ENCODE measurements at places on chromosomes 1 and 21.

- no peak for DNase-seq
Observed at GRCh38 chr1:214154596-214155292, 126.2 kb upstream of the SMYD2 start.

GRCh38 chr1:238487931-238488330 lies 597.2 kb upstream of the ZP4 start:
- DNase-seq, result peak; percentile 38

DNA sequence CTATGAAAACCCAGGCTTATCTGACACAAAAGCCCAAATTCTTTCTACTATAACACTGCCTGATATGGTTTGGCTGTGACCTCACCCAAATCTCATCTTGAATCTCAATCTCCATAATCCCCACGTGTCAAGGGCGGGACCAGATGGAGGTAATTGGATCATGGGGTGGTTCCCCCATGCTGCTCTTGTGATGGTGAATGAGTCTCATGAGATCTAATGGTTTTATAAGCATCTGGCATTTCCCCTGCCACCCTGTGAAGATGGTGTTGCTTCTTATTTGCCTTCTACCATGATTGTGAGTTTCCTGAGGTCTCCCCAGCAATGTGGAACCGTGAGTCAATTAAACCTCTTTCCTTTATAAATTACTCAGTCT lies 123.3 kb upstream of the USP24 start:
- no peak for DNase-seq

- peak; percentile 73 for DNase-seq
Observed at GRCh38 chr21:38798481-38798882, 7.2 kb upstream of the ETS2 start.

DNA sequence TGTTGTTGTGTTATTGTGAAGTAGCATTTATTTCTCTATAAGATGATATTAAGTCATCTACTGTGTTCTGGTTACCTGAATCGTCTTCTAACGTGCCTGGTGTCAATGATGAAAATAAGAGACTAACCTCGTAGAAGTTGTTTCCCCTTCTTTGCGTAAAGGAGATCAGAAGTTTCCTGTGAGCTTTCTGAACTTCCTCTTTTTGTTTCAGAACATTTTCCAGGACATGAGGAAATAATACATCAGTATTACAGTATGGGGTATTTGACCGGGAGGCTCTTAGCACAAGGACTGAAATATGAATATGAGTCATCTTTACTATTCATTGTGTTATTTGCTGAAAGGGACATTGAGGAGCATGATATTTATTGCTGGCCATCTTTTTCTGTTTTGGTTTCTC lies 1.3 kb downstream of the ST6GALNAC3 start:
- DNase-seq, result peak; percentile 57

DNA sequence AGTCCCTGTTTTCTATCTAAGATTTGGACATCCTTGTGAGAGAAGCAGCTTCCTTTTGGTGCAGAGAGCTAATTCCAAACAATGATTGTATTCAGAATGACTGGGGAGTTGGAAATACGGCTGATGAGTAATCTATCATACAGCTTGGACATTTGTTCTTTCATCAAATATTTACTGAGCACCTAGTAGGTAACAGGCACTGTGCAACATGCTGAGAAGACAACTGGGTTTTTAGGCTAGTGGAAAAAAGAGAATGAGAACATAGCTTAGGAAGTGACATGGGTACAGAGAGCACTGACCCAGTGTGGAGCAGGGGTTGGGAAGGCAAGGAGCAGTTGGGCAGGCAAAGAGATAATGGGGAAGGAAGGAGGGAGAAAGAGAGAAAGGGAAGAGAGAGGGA lies 87.5 kb downstream of the TBX19 start:
- DNase-seq, result no peak

GRCh38 chr1:5709976-5710375 lies 282.2 kb downstream of the NPHP4 start:
- DNase-seq, result no peak

DNA sequence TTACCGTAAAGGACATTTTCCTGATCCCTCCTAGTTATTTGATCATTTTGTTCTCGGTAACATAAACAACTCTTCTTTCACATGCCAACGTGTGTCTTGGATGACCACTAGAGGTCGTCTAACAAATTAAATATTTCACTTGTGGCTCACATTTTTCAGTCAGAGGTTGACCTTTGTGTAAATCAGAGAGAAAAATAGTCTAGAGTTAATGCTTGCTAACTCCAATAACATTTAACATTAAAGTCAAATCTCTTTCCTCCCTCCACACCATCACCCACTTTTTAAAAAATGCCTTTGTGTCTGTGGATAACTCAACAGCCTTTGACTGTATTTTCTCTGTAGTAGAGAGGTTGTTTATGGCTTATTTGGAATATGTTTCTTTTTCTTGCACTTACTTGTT lies 220.5 kb upstream of the B3GALT2 start:
- peak; percentile 90 for DNase-seq

DNA sequence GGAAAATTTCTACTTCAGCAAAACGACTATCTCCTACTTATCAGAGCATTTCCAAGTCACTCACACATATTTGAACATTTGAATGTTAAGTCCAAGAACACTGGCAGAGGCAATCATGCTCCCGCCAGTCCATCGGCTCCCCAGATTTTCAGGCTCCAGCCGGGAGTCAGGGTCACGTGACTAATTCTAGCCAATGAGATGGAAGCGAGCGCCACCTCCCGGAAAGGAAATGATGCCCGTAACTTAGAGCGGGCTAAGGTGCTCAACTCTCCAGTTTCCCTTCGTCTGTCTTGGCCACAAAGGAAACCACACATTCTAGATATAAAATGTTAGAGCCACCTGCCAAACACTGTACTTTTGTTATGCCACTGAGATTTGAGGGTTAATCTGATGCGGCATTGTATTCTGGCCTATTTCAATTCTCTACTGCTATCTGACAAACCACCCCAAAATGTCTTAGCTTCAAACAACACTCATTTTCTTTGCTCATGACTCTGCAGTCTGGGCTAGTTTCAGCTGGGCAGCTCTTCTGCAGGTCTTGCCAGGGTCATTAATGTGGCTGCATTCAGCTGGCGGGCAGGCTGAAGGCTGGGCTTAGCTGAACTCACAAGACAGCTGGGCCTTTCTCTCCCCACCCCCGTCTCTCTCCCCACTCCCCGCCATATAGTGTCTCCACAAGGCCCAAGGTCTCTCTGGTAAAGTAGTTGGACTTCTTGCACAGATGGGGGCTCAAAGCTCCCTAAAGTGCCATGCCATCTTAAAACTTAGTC lies 16.5 kb upstream of the LHX4 start:
- DNase-seq, result no peak

DNA sequence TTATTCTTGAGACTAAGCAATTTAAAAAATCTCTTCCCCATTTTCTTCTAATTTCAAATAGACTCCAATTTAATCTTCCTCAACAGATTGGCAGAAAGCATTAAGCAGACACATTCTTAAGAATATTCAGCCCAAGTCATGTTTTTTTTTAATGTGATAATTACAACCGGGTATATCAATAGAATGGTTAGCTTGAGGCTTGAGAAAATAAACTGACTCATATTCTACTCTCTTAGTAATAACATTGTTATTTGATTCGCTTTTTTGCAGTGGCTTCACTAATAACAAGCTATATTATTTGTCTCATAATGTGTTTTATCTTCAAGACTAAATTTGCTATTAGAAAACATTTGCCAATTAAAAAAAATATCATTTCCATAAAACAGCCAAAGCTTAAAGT lies 488.6 kb upstream of the RGS18 start:
- no peak for DNase-seq

DNA sequence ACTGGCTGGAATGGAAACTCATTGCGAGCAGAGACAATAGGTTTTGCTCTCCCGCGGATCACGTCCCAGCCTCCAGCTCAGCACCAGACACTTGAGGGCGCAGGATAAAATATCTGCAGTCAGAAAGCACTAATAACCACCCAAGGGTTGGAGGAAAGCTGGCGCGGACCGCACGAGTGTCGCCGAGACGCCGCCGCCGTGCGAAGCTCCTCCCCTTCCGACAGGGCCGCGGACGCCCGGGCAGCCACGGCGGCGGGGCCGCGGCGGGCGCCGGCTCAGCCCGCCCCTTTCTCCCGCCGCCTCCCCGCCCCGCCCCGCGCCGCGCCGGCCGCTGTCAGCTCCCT lies at the start of gene CMPK1:
Gene CMPK1 (plus strand): TSS at position 213 of the 344 bp plus-strand sequence. CDS start 156 bp downstream, outside the sequence.
- DNase-seq, result peak; percentile 82

DNA sequence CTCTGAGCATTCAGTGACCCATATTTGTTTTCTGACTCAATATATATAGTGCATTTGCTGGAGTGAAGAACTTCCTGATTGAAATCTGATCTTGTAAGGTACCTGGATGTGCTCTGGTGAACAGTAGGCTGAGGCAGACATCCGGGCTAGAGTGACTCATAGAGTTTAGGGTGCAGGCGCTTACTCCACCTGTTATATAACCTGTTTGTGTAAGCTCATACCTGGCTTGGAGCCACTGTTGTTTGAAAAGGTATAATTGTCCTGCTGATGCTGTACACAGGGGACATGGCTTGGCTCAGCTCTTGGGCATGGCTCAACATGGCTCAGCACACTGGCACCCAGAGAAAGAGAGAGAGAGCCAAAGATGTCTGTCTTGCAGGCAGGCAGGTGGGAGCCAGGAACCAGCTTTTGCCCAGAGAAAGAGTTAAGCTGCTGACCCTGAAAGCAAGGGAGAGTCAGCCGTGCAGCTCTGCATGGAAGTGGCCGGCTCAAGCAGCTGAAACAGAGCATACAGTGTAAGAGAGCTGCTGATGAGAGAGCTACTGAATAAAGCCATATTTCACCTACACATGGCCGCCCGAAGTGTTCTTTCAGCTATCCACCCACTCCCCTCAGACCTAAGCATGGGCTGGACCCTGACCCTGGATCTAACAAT lies 43.2 kb downstream of the GJA5 start:
- peak; percentile 6 for DNase-seq

GRCh38 chr1:117570988-117571409 lies 34.8 kb upstream of the TENT5C start:
- no peak for DNase-seq

- peak; percentile 82 for DNase-seq
Observed at GRCh38 chr1:64161357-64161941, 42.0 kb upstream of the UBE2U start.

DNA sequence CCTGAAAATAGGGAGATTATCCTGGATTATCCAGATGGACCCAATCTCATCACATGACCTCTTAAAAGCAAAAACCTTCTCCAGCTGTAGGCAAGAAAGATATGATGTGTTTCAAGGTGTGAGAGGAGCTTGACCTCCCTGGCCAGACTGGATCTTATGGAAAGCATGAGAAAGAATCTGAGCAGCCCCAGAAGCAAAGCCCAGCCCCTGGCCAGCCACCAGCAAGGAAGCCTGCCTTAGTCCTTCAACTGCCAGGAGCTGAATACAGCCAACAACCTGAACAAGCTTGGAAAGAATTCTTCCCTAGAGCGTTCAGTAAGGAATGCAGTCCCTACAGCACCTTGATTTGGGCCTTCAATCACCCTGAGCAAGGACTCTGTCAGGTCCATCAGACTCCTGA lies 375.0 kb upstream of the CHRM3 start:
- no peak for DNase-seq

DNA sequence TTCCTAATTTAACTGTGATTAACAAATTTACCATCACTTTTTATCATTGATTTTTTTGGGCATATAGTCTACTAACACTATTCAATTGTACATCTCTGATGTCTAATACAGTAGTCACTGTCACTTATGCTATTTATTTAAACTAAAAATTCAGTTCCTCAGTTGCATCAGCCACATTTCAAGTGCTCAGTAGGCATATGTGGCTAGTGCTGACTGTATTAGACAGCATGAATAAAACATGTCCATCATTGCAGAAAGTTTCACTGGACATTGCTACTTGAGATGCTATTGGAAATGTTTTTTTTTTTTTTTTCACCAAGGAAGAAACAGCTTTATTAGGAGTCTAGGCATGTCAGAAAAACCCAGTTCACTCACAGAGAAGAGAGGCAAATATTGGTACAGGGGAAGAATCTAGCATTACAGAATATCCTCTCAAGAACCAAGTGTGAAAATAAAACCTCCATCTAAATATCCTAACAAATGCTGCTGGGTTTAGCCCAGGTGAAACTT lies 108.1 kb upstream of the GNG4 start:
- DNase-seq, result no peak

- no peak for DNase-seq
Observed at GRCh38 chr1:199776768-199777497, 250.6 kb upstream of the NR5A2 start.

GRCh38 chr1:238384381-238384780 lies 493.7 kb upstream of the ZP4 start:
- DNase-seq, result peak; percentile 50

- DNase-seq, result peak; percentile 78
Observed at GRCh38 chr21:39079617-39080016, 103.6 kb downstream of the PSMG1 start.

DNA sequence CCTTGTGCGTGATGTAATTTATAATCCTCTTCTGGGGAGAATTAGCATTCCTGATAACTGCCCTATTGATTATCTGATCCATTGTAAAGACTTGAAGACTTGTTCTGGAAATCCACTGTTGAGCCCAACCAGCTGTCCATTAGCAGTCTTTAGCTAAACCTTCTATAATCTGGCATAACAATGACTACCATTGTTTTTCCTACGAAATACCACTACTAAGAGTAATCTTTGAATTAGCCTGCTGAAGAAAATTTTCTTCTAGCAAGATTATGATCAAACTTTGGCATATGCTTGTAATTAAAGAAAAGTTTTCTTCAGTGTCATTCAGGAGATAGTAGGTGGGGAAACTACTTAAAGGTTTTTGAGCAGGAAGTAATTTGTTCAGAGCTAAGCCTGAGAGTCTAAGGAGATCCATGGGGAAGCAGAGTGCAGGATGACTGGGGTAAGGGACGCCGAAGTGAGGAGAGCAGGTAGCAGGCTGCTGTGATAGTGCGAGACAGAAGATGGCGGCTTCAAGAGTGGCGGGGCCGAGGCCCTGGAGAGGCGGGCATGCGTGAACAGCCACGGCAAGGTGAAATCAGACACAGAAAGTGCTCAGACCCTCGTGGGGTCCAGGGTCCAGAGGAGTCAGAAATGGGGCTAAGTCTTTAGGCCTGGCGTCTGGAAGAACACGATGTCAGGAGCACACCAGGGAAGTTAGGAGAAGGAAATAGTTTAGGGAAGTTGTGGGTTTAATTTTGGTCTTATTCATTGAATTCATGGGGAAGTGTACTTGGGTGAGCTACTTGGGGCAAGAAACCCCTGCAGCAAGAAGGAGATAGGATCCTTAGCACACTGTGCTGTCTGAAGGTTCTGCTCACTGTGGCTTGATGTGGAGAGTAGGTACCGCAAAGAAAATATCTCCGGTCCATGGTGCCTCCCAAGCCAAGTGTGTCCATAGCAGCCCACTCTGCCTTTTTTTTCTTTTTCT lies 112.6 kb upstream of the ADAR start:
- no peak for DNase-seq

DNA sequence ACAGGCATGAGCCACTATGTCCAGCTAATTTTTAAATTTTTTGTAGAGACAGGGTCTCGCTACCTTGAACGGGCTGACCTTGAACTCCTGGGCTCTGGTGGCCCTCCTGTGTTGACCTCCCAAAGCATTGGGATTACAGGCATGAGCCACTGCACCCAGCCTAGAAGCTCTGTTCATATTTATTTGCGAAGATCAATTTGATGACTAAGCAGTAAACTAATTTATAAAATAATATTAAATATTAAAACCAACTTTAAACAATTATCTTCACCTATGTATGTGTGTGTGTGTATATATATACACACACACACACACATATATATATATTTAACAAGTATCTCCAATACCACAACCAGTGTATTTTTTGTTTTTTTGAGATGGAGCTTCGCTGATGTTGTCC lies 4.4 kb downstream of the NADK start:
- no peak for DNase-seq

Measured in choroid plexus epithelial cell (primary cell).